ENCODE measurements at places on chromosomes 16 and 17.

DNA sequence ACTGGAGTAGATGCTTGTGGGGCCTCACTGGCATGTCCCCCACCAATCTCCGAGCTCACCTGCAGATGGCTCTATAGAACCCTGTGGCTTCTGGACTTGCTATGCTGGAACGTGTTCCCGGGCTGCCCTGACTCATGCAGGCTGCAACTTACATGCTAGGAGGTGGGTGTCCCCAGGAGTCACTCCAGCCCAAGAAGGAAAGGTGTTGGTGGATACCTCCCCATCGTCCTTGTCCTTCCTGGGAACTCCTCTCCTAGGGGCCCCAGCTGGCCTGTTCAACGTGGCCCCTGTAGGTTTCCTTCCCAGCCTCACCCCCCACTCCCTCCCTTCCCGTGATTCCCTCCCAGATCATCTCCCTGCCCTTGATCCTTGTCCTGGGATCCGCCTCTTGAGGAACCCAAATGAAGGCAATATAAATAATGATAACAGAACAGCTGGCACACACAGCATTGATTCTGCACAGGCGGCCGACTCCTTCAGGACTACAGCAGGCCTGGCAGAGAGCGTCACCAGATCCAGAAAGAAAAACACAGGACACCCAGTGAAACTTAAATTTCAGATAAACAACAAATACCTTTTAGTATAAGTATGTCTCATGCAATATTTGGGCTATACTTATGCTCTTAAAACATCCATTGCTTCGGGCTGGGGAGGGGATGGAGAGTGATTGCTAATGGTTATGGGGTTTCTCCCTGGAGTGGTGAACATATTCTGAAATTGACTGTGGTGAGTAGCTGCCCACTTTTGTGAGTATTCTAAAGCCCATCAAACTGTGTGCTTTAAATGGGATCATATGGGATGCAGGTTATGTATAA lies 221.1 kb upstream of the GSE1 start:
- DNase-seq, result no peak

DNA sequence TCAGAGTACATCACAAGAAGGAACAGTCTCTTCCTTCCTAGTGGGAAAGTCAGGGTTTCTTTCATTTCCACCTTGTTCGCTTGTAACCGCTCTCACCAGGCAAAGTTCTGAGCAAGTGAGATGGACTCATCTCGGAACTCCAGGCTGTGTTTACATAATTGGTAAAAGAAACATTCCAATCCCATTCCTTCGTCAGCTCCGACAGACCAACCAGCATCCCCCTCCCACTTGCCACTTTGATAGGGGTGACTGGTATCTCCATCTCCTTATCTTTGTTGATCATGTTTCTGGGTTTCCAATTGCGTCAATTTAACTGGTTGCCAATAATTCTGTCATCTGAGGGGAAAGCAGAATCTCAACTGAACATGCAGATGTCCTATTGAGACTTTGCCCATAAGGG lies 36.8 kb upstream of the LYRM9 start:
- no peak for DNase-seq

- peak; percentile 46 for DNase-seq
Observed at GRCh38 chr17:39197380-39198185, at the start of gene CACNB1. Gene CACNB1 (minus strand): TSS chr17:39197669. CDS start chr17:39197495, 174 bp downstream.

DNA sequence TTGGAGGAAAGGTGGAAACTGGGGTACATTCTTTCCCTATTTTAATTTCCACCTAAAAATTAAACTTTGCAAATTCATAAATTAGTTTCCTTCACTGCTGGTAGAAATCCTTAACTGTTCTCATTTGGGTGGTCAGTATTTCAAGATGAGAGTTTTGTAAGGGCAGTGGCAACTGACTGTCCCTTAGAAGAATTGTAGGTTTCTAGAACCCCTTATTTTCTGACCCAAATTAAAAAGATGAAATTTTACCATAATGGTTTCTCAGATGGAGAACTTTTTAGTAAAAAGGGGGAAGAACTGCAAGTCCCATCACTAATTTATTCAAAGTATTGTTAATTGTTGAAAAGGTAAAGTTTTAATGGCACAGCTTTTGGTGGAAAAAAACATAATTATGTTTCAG lies 5.6 kb downstream of the IGF2BP1 start:
- DNase-seq, result no peak

DNA sequence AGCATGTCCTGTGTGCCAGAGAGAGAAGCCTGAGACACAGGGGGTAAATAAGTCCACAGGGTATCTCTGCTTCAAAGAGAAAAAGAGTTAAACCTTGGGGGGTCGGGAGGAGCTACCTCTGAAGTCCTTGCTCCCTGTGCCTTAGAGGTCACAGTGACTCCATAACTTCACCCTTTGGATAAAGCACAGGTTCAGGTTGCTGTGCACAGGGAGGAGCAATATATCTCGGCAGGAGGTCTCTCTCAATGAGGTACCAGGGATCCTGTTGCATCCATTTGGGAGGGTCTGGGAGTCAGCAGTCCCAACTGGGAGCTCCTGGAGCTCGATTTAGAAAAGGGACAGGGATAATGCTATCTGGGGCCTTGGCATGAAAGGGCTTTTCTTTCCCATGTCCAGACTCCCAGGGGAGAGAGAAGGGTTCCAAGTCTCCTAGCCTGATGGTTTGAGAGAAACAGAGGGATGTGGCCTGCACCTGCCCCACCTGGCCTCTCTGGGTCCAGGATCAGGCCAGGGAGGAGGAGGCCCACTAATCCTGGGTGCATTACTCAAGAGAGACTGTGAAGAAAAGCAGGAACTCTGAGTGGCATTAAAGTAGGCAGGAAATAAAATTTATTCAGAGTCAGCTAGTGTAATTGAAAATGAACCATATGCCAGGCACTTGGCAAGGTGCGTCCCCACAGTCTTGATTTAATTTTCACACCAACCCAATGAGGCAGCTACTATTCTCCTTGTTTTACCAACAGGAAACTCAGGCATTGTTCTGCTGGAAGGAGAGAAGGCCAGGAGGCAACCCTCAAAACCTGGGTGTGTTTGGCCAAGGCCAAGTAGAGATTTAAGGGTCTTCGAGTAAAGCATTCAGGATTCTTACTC lies 40.7 kb downstream of the CUEDC1 start:
- no peak for DNase-seq

DNA sequence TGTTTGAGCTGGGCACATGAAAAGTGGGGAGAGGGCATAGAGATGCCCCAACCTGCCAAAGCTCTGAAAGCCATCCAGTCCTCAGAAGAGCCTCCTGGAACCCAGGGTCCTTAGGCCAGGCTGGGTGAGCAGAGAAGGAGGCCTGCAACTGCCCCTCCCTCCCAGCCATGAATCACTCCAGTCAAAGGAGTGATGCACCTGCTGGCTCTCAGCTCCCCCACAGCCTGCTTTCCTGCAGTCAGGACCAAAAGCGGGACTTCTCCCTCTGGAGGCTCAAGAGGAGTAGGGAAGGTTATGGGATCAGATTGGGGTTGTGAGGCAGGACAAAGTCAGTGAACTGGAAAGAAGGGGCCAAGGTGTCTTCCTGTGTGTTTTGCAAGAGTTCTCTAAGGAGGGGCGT lies 145.6 kb downstream of the TMEM132E start:
- DNase-seq, result no peak

DNA sequence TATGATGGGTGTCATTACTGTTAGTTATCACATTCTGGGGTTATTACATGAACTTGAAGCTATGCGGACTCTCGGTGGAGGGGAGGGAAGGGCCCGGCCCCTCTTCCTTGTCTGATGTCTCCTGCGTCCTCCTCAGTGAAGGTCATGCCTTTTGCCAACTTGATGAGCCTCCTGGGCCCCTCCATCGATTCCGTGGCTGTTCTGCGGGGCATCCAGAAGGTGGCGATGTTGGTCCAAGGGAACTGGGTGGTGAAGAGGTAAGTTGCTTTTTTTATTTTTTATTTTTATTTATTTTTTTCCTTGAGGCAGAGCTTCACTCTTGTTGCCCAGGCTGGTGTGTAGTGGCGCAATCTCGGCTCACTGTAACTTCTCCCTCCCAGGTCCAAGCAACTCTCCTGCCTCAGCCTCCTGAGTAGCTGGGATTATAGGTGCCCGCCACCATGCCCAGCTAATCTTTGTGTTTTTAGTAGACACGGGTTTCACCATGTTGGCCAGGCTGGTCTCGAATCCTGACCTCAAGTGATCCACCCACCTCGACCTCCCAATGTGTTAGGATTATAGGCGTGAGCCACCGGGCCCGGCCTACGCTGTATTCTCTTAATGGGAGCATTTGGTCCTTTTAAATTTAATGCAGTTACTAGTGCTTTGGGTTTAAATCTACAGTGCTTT lies 21.6 kb downstream of the POLR3E start:
- peak; percentile 29 for DNase-seq

GRCh38 chr16:62010186-62010585 lies 26.1 kb downstream of the CDH8 start:
- DNase-seq, result no peak
